ENCODE measurements at places on chromosomes 4 and X.
A peak's percentile ranks its signal among the peaks of the same experiment; 100 is the strongest.

DNA sequence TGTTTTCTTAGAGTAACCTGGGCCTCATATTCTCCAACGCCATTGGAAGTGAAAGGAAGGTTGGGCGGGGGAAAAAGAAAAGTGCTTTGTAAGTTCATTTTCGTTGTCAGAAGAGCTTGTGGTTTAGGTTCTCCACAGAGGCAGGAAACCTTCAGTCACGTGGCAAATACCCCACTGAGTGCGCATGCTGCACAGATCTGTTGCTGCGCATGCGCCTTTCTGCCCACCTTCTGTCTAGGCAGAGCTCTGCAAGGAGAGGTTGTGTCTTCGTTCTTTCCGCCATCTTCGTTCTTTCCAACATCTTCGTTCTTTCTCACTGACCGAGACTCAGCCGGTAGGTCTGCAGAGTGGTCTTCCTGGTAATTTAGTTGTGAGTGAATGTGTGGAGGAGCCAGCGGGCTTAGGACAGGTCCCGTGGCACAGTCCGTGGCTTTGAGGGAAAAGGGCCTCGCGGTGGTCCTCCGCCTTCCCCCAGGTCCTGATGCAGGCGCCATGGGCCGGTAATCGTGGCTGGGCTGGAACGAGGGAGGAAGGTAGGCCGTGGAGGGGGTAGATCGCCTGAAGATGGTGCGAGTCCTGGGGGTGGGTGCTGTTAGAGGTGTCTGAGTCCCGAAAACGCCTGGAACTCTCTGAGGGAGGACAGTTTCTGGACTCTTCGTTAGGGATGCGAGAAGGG, at the start of gene PAGE5:
PAGE5 (plus strand) TSS at position 228 of the 676 bp plus-strand sequence. CDS start 1,037 bp downstream, outside the sequence.
- DNase-seq = no peak

DNA sequence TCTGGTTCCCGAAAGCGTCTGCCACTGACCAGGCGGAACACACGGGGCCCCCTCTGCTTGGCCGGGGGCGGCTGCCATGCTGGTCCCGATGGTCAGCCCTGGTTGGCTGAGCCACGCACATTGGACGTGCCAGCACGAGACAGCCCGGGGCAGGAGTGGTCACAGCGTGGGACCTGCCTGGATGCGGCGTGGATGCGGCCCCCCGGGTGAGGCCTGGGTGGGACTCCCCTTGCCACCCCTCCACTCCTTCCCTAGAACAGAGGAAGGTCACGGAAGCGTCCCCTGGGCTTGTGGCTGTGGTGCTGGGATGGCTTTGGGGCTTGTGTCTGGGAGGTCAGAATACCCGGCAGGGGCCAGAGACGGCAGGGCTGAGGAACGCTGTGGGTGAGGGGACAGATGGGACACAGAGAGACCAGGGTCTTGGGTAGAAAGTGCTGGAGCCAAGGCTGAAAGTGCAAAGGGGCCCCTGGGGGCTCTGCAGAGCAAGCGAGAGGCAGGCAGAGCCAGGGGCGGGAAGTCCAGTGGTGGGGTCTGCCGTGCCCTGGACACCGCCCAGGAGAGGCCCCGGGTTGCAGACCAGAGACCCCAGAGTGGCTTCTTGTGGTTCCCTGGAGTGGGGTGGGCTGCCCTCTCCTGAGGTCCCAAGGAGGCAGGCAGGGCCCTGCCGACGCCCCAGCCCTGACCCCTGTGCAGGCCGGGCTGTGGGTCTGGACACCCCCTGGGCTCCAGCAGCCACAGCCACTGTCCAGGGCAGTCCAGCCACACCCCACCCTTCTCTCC, 8.6 kb upstream of the CPLX1 start:
- DNase-seq = no peak

DNA sequence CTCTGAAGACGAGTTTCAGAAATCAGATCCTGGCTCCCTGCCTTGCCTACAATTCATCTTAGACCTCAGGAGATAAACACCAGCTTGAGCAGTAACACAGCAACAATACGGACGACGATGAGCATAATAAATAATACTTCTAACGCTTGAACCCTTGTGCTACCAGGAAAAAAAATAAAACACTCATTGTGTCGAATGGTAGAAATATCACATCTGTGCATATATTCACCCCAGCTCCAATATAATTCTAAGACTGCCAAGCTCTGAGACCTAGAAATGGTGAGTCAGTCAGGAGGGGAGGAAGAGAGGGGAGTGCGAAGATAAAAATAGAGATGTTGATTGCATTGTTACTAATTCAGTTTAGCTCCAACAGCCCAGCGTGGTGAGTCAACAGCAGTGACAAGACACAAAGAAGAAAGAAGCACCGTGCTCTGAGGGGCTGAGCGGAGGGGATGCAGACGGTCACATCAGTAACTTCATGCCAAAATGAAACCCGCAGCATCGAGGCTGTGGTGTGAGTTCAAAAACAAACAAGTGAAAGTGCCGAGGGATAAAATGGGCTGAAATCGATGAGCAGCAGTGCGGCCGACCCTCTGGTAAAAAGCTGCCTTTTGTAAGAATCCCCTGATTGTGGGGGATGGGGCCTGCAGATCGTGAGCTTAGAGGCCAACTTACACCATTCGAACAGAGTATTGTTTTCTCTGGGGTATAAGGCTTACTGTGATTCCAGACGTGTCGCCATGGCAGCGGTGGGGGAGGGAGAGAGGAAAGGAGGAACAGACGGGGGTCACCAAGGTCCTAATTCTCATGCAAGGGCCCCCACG, 150.4 kb downstream of the MGST2 start:
- DNase-seq = peak; percentile 65

DNA sequence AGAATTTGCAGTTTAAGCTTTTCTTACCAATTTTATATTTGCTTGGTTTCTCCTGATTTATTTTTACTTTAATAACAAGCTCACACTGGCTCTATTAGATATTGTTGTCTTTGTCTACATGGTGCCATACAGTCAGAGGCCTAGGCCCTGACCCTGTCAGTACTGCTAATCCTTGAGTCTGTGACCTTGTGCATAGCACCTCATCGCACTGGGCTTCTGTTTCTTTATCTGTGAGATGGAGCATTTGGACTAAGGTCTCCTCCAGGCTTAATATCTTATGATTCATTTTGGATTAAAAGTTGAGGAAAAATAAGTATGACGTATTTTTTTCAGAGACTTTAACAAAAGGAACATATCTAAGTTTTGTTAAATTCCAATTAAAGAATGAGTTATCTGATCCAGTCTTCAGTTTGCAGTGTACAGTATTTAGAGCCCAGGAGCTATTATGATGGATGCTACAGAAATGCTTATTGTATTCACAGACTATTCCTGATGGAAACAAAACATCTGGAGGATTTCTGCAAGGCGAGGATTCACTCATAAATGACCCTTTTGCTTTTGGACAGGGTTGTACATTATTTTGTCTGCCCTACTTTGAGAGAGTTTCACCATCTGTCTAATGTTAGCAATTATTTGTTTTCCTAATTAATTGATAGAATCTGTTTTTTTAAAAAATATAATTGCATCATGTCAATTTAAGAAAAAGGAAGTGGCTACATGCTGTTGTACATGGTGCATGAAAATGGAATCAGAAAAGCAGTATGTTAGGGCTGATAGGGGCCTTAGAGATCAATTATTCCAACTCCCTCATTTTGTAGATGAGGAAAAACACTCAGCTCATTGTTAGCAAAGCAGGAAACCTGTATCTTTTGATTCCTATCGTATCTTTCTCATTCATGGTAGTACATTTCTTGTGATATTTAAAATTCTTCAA, 203.6 kb downstream of the BANK1 start:
- DNase-seq = no peak

GRCh38 chr4:184255361-184255760, 37.7 kb upstream of the ENPP6 start:
- no peak for DNase-seq

Measured in gastrocnemius medialis (tissue), 4 donors.